ENCODE measurements at places on chromosomes 4 and X. TPM values are rescaled to one million over a fixed set of nuclear protein-coding genes. Genes with fewer than 3 reads are reported as not detected.
A peak's percentile ranks its signal among the peaks of the same experiment; 100 is the strongest.

PSAPL1 gene
- not detected for total RNA-seq

DNA sequence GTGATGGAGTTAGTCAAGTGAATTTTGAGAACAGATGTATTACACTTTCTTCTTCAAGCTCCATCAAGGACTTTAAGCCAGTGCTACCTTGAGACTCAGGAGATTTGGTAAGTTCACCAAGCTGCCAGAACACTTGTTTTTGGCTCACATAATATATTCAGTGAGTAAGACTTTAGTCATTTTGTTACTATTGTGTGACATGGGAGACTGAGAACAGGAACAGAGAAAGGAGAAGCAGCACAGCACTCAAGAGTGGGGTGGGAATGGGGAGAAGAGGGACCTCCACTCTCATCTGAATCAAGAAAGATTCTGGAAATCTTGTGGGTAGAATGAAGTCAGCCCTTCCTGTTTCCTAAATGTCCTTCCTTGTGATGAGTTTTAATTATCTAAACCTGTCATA lies 87.3 kb upstream of the TET2 start:
- H3K27me3 ChIP-seq: no peaks in the 10 kb centered on the region
- H3K4me1 ChIP-seq: peaks cover 35% of the 10 kb centered on the region
- H3K36me3 ChIP-seq: no peaks in the 10 kb centered on the region
- H3K27ac ChIP-seq: no peak overlapping the region
- peak; percentile 45 for DNase-seq

DNA sequence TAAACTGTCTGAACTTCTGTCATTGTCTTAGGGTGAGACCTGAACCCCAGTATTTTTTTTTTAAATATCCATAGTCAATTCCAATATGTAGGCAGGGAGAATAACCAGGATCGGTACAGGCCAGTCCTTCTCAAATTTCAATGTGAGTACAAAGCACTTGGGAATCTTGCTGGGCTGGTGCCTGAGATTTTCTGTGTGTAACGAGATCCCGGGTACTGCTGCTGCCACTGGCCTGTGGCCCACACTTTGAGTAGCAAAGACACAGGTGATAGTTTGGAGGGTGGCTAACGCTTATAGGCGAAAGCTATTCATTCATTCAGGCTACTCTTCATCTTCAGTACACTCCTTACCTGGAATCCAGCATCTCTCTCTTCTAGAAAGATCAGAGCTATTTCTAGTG lies 923.6 kb upstream of the TENM3 start:
- H3K27me3 ChIP-seq: no peaks in the 10 kb centered on the region
- H3K4me3 ChIP-seq: no peak overlapping the region
- H3K36me3 ChIP-seq: no peaks in the 10 kb centered on the region
- DNase-seq: no peak

UGT2B15 gene
- total RNA-seq: not detected

GRCh38 chrX:44705817-44706551 lies 137.8 kb upstream of the DUSP21 start:
- H3K27ac ChIP-seq: no peak overlapping the region
- H3K4me3 ChIP-seq: no peak overlapping the region
- DNase-seq: no peak
- H3K36me3 ChIP-seq: no peaks in the 10 kb centered on the region
- no peaks in the 10 kb centered on the region for H3K4me1 ChIP-seq
- H3K27me3 ChIP-seq: no peaks in the 10 kb centered on the region

DNA sequence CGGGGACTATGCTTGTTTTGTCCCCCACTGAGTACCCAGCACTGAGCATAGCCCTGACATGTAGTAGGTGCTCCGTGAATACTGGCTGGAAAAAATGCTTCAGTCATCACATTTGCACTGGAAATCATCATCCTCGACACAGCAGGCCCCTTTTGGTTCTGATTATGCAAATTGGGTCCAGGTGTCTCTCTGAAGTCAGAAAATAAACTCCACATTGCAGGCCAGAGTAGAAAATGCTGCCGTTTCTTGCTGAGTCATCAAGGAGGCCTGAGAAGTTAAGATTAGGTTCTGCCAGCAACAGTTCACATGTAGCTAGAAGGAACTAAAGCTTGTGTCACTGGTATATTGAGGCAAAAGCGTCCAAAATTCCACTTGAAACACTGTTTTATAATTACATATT lies 15.0 kb upstream of the STK32B start:
- no peak overlapping the region for H3K4me3 ChIP-seq
- no peak overlapping the region for H3K27ac ChIP-seq
- H3K27me3 ChIP-seq: no peaks in the 10 kb centered on the region
- H3K36me3 ChIP-seq: no peaks in the 10 kb centered on the region

- H3K4me1 ChIP-seq: no peaks in the 10 kb centered on the region
- H3K36me3 ChIP-seq: no peaks in the 10 kb centered on the region
- no peak overlapping the region for H3K27ac ChIP-seq
- H3K27me3 ChIP-seq: no peaks in the 10 kb centered on the region
- H3K4me3 ChIP-seq: no peak overlapping the region
Measured at GRCh38 chr4:156015781-156016180, 62.1 kb upstream of the CTSO start.

GRCh38 chr4:14347526-14347925 lies 654.8 kb upstream of the CPEB2 start:
- no peak overlapping the region for H3K27ac ChIP-seq
- peaks cover 5% of the 10 kb centered on the region for H3K36me3 ChIP-seq

- no peak for DNase-seq
- H3K27ac ChIP-seq: no peak overlapping the region
- H3K27me3 ChIP-seq: no peaks in the 10 kb centered on the region
- no peaks in the 10 kb centered on the region for H3K4me1 ChIP-seq
- H3K4me3 ChIP-seq: no peak overlapping the region
Measured at GRCh38 chr4:67556436-67556835, 2.1 kb upstream of the STAP1 start.
